NCI-H1417 treated with DMSO at 0.1 percent for 48 hours (cell line): ENCODE measurements at places on chromosomes 12 and 14.

DNA sequence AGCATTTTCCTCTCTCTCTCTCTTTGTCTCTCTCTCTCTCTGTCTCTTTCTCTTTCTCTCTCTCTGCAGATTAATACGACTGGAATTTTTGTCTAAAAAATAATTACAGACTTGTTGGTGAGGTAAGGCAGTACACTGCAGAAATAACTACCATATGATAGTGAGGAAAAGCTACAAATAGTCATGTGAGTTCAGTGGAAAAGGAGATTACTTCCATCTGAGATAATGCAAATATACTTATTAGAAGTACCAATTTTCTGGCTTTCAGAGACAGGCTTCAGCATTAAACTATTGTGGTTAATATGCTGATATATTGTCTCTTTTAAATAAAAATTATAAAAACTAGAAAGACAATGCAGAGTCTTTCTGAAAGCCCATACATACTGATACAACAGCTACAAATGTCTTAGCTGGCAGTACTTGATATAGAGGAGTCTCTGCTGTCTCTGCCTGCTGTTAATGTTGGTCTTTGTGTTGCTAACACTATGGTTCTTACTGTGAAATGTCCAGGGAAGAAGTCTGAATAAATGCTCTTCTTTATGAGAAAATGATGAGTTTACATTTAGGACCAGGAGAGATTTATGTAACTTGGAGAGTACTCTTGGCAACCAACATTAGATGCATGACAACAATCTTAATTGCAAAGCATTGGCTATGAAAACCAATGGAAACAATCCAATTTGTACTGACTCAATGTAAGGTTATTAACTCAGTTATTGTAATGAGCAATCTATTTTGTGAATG, 167.0 kb downstream of the LRFN5 start:
- no peak for DNase-seq

GRCh38 chr14:90508536-90509254, 111.9 kb downstream of the CALM1 start:
- no peak for DNase-seq

DNA sequence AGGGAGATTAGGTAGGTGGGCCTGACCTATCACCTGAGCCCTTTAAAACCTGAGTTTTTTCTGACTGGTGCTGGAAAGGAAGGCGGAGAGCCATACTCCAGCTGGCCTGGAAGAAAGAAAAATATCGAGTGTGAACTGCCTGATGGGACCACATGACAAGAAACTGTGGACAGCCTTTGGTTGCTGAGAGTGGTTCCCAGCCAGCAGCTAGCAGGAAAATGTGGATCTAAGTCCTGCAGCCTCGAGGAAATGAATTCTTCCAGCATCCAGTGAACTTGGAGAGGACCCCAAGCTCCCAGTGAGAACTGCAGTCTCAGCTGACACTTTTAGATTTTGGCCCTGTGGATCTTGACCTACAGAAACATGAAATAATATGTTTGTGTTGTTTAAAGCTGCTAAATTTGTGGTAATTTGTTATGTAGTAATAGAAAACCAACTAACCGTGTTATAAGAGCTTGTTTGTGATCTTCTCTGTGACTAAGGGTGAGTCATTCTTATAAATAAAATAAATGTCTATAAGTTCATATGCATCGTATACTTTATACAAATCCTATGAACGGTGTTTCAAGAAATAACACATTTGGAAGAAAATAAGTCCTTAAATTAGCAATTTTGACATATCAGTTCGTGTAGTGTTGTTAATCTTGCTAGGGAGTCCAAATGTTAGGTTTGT, 359.6 kb downstream of the BMP4 start:
- DNase-seq = no peak

- DNase-seq = no peak
Observed at GRCh38 chr12:30440826-30441602, 254.7 kb downstream of the IPO8 start.

DNA sequence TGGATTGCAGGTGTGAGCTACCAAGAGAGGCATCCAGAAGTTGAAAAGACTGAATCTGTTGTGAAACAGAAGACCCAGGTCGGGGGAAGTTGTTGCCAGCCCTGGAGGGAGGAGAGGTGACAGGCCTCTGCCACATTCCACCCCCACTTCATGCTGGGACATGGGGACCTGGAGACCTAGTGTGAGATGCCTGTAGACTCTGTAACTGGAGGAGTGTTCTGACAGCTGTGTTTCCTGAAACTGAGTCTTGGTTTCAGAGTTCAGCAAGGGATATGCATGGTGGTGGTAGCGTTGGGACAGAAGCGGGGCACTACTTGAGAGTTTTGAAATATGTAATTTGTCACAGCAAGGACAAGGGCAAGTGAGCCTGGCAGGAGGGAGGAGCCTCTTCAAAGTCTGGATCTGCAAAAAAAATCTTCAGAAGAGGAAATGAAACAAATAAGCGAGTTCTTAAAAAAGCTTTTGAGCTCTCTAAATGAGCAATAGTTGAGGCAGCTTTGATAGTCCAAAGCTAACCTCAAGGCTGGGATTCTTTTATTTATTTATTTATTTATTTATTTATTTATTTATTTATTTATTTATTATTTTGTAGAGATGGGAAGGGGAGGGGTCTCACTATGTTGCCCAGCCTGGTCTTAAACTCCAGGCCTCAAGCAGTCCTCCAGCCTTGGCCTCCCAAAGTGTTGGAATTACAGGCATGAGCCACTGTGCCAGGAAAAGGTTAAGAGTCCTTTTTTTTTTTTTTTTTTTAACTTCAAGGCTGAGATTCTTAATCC, 58.9 kb upstream of the EEA1 start:
- no peak for DNase-seq
